ENCODE measurements at places on chromosomes 11 and 22. TPM values are rescaled to one million over a fixed set of nuclear protein-coding genes. Genes with fewer than 3 reads are reported as not detected.
A peak's percentile ranks its signal among the peaks of the same experiment; 100 is the strongest.

MS4A6A gene
- total RNA-seq: 20.6 TPM

TIMM8B gene
- 87.9 TPM for total RNA-seq

DNA sequence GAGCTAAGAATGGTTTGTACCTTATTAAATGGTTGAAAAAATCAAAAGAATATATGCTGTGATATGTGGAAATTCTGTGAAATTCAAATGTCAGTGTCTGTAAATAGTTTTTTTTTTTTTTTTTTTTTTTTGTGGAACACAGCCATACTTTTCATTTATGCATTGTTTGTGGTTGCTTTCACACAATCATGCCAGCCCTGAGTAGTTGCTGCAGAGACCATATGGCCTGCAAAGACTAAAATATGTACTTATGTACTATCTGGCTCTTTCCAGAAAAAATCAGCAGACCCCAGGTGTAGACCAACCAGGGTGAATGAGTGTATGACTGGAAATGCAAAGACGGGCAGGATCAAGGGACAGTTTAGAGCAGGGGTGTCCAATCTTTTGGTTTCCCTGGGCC, 98.3 kb downstream of the PTPRJ start:
- DNase-seq: no peak

- DNase-seq: no peak
Observed at GRCh38 chr11:73194034-73194507, 24.0 kb upstream of the P2RY2 start.

DNA sequence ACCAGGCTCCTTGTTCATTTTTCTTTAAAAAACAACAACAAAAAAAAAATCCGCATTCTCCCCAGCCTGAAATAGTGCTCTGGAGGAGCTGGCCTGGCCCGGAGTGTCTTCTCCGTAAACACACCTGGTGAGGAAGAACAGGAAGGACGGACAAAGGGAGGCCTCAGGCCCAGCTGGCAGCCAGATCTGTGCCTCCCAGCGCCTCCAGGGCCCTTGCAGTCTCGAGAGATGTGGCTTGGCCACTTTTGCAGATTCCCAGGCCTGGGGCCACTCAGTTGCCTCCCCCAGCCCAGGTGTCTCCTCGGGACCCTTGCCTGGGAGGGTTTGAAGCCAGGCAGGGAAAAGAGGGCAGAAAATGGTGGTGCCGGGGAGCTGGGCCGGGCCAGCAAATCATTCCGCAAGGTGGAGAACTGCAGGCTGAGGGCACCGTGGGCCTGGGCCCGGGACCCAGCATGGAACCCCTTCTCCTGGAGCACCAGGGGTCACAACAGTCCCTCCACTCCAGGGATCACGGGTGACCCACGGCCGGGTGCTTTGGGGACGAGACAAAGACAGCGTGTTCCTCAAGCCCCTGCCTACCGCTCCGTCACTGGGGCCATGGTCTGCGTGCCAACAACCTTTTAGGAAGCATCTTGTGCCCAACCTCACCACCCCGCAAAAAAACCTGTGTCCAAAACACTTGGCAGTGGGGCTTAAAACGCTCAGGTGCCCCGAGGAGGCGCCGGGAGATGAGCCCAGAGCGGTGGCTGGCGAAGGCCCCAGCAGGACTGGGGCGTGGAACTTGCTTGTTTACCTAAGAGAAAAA, 67.1 kb upstream of the WNT7B start:
- DNase-seq: peak; percentile 78

DNA sequence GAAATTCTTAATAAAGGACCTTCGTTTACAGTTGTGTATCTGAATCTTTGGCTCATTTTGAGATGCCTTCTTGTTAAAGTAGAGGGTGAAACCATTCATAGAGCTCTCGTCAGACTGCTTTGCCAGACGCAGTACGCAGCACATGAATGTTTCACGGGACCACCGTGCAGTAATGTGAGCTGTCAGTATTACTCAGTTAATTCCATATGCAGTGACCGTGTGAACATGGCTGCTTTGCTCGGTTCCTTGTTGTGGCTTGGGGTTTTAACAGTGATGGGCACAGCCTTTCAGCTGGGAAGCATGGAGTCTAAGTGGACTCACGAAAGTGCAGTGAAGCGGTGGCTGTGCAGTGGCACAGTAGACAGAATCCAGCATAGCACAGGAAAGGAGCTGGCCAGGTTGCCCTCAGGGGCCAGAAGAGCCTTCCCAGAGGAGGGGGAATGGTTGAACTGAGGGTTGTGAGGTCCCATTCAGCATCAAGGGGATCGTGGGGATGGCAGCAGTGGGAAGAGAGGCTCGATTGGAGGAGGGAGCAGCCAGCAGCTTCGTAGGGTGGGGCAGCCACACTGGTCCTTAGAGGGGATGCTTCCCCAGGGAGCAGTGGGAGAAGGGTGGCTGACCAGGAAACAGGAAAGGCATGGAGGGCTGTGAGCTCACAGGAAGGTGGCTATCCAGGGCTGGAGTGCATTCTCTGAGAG, 31.4 kb downstream of the PPFIA1 start:
- DNase-seq: no peak

DNA sequence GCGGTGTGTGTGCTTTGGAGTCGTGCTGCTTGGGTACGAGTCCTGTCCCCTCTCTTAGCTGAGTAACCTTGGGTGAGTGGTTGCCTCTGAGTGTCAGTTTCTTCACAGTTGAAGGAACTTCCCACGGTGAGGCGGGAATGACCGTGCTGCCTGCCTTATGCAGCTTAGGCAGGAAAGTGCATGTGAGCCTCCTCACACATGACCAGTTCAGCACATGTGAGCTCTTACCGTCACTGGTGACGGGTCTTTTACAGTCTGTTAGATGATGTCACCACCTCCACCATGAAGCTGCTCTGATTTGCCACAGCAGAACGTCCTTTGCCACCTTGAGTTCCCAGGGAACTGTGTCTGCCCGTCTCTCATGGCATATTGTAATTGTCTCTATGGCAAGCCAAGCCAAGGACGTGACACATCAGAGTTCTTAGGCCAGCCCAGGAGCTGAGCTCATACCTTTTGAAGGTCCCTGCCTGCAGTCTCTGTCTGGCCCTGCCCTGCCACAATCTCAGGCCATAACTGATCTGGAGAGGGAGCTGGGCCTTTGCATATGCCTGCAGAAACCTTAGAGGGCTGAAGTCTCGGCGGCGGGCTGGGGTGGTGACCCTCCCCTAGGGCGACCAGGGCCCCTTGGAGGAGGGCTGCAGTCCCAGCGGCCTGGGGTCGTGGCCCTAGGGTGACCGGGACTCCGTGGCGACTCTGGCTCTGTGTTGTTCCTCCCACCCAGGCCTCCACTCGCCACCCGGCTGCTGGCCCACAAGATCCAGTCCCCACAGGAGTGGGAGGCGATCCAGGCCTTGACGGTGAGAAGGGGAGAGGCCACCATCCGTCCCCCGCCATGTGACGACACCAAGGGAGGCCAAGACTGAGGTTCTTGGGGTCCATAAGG, 7.8 kb downstream of the GGA1 start:
- no peak for DNase-seq

GRCh38 chr11:19938169-19938856, 222.0 kb downstream of the DBX1 start:
- DNase-seq: peak; percentile 40

- no peak for DNase-seq
Observed at GRCh38 chr11:128694618-128695481, 978 bp downstream of the FLI1 start.
